RPMI7951 (cell line): ENCODE measurements at places on chromosomes 6 and 20. TPM values are rescaled to one million over a fixed set of nuclear protein-coding genes. Genes with fewer than 3 reads are reported as not detected.

The SAMD10 gene
- total RNA-seq, result 1.6 and 1.9 TPM in 2 replicates

The LMBRD1 gene
- 22.5 and 30.2 TPM in 2 replicates for total RNA-seq

The TFAP2D gene
- total RNA-seq, result not detected in 2 replicates

DNA sequence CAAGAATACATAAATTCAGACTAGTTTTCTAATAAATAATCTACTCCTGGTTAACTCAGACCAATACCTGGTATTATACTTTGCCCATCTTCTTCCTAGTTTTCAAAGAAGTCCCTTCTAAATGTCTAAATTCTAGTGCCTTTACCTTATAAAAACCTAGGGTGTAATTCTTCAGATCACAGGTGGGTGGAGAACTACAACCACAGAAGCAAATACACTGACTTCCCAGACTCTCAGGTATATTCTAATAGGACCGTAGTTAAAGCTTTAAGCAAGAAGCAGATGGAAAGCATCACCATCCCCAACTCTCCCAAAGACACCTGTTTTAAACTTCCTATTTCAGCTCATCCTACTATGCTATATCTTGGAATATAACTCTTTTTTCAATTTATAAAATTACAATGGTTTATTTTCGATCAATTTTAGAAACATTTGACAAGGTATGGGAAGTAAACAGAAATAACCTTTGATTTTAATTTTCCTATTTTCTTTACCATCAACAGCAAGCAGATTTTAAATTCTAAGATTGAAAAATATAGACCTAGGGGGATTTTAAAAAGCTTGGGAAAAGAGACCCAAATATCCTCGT, 15.8 kb downstream of the MAN1A1 start:
- DNase-seq, result no peak
